ENCODE measurements at places on chromosomes 6 and 20.

DNA sequence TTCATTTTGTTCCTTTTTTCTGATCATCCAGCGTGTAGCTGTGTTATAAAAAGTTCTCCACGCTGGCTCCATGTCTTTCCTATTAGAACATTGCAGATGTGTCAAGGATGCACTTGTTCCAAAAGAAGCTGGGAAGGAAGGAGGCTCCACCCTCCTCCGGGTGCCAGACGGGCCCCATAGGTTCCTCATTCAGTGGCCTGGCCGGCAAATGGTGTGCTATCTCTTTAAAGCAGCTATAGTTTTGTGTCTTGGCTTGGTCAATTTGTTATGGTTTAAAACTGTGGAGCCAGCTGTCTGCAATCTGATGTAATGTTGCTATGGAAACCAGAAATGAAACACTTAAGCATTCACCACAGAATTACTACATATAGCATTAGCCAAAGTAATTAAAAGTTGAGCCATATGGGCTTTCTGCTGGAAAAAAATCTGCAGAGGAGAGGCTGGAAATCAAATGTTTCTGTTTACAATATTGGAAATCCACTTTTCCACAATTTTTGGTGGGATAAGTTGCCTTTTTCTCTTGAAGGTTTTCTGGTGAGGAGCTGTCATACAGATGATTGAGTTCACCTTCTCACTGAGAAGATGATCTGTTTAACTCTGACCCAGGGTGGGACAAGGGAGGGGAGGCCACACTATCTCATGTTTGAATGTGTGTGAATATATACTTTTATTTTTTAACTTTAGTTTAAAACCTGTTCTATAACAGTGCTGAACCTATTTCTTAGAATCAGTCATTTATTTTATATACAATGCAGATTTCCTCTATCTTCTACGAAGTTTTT is 167.4 kb downstream of the SASH1 start:
- peak; percentile 66 for DNase-seq

GRCh38 chr6:135577059-135577538 is 79.6 kb upstream of the AHI1 start:
- DNase-seq: no peak

DNA sequence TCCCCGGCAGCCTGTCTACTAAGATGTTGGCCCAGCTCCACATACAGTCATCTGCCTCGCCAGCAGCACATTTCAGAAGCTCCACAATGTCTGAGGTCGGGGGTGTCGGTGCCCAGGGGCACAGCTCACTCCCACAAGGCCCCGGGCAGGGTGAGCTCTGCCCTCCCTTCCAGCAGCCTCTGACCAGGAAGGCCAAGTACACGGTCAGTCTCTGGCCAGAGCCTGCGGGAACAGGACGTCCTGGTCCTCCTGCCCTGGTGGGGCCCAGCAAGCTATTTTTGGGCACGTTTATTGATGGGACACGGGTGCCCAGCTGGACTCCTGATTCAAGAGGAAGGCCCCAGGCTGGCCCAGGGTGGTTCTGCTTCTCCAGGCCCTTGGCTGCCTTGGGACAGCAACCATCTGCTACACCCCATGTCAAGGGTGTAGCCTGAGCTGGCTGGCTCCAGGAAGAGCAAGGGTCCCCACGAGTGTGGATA is 114.9 kb upstream of the PTPN1 start:
- DNase-seq: peak; percentile 87

DNA sequence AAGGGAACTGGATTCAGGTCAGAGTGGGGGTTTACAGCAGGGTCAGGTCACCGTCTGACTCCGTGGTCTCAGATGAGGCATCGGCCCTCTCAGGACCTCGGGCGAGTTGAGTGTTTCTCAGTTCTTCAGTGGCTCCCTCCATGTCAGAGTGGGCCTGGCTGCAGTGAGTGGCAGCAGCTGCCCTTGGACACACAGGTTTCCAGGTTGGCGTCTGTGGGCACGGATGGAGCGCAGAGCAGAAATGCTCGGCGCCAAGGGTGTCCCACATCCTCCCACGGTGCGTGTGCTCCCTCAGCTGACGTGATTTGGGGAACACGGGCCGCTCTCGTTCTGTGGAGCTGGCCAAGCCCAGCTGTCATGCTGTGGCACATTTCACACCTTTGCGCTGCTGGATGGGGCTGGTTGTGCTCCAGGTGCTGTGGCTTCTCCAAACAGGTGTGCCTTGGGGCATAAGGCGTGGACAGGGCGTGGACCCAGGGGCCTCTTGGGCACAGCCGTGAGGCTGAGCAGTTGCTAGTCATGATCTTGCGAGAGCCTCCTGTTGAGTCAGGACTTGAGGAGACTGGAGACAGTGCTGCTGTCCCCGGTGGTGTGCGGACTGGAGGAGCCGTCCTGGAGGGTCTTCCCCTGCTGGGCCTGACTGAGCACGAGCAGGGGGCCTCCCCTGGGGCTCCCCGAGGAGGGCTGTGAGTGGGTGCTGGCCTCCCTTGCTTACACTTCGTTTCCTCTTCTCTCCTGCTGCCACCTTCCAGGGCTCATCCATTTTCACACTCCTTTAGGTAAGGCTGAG is 9.5 kb upstream of the DNAJC5 start:
- no peak for DNase-seq

GRCh38 chr20:44615169-44615791 is 32.9 kb downstream of the PKIG start:
- no peak for DNase-seq

DNA sequence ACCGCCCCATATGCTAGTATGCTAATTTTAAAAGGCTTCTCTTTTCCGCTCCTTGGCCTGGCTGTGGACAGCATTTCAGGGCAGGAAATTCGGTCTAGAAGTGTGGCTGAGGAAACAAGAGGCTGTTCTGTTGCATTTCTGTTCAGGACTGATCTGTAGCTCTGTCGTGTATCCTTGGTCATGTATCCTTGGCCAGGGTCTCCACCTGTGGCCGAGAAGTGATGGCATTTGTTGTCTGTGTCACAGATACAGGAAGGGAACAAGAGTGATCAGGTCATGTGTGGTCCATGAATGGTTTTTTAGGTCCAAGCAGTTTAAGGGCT is 300.5 kb upstream of the SUPT3H start:
- DNase-seq: no peak

- DNase-seq: no peak
Measured at GRCh38 chr6:154430481-154430919, 73.9 kb upstream of the IPCEF1 start.

DNA sequence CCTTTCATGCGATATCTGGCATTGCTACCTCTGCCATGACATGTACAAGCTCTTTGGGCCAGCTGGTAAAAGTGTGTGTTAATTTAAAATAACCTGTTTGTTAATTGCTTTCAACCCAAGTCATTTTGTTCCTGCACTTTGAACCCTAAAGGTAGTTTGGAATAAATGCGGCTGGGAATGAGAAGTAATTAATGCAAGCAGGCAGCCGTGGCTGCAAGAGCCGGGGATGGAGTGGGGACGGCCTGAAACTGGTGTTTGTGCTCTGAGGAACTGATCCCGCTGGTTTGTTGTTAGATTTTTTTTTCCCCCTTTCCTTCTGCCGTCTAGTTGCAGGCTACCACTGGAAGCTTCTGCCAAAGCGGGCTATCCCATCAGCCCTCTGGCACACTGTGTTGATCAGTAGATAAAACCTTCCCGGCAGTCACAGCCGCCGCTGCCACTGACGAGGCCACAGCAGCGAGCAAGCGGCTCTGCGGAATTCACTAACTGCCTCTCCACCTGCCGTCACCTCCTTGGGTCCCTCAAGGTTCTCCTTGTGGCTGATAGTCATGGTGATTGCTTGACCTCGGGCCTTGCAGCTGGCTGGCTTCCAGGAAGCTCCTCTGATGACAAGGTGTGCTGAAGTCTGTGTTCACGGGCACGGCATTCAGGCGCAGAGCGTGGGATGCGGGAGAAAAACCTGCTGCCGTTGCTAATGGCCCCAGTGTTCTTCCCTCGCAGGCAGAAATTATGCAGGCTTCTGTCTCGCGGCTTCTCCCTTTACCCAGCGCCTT is 315.9 kb downstream of the TFAP2A start:
- no peak for DNase-seq

- DNase-seq: no peak
Measured at GRCh38 chr6:2626401-2626800, 124.3 kb downstream of the MYLK4 start.

DNA sequence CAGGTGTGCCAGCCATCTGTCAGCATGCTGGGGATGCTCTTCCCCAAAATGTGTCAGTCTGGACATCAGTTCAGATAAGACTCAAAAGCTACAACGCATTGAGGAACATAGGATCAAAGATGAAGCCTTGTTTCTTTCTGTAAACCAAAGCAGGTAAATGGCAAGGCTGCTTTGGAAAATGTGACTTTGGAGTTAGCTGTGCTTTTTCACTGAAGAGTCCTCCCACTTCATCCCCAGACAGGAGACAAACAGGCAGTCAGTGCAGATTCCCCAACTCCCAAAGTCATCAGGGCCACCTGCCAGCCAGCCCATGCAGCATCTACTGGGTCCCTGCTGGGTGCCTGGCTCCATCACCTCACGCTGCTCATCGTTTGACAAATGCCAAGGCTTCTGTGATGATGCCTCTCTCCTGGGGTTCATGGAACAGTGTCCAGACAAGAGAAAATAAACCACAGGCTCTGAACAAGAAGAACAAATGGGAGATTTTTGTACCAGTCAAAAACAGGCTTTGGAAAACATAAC is 205.0 kb upstream of the BTBD3 start:
- no peak for DNase-seq

DNA sequence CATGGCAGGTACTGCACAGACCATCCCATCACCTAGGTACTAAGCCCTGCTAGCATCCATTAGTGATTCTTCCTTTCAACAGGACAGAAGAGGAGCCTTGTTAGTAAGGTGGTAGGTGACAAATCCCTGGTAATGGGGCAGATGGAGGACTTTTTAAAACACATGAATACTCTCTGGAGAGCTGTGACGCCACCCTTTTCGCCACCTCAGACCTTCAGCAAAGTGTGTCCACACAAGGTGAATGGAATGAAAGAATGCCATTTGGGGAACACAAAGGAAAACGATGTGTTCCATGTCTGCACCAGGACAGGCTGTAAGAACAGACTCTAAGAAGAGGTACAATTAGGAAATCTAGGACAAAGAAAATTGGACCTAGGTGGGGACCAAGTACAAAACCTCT is 110.5 kb upstream of the CARMIL1 start:
- DNase-seq: no peak

DNA sequence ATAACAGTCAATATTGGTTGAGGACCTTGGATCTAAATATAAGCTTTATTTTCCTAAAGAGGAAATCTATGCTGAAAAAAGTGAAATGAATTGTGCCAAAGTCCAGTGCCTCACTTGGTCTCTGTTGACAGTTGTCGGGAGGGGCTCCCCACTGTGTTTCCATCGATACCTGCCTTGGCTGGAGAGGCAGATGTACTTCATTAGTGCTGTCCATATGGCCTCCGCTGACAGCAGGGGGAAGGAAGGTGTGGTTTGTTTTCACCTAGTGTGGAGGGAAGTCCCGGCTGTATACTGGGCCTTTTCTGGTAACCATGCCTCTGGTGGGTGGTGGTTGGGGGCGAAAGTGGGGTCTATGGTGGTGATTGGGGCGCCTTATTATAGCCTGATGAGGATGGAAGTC is 42.7 kb downstream of the CD2AP start:
- no peak for DNase-seq

- no peak for DNase-seq
Measured at GRCh38 chr20:6053776-6054688, at the start of gene LRRN4. TSS of gene LRRN4 (minus strand) at chr20:6054060. CDS start at chr20:6052799, 1,261 bp downstream.

- DNase-seq: no peak
Measured at GRCh38 chr6:55047451-55048044, 126.8 kb upstream of the HCRTR2 start.

GRCh38 chr6:36848658-36849441 is 9.6 kb upstream of the CPNE5 start:
- peak; percentile 85 for DNase-seq

GRCh38 chr6:63589952-63590411 is 17.7 kb downstream of the LOC128125822 start:
- no peak for DNase-seq

GRCh38 chr20:59816146-59816738 is 117.2 kb downstream of the SYCP2 start:
- no peak for DNase-seq

DNA sequence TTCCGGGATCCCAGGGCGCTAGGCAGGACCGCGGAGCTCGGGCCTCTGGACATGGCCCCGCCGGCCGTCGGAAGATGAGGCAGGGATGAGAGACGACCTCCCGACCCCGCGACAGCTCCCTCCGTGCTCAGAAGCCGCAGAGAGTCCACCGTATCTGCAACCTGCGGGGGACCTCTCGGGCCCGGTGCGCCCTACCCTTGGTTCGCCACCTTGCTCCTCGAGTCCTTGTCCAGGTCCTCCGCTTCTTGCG is 301 bp downstream of the PPP1R3D start:
- DNase-seq: peak; percentile 49
